ENCODE measurements at places on chromosomes 16 and 17.

GRCh38 chr17:62713086-62713881 is 85.8 kb downstream of the MRC2 start:
- DNase-seq: no peak

GRCh38 chr17:68843522-68843921 is 111.7 kb downstream of the ABCA8 start:
- no peak for DNase-seq

DNA sequence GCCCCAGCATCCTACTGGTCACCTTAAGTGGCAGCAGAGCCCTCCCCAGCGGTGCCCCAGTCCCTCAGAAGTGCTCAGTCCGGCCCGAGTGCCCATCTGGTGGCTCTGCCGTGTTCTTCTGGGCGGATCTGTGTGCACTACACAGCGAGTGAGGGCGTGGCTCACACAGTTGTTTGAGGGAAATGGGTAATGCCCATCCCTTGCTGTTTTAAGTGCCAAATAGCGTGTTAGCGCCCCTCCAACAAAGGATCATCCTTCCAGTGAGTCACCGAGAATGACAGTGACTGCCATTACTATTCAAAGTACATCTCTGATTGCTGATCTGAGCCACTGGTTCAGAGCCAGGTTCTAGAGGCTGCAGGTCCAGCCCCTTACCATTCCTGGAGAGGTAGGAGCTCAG is 152.0 kb downstream of the LGALS9B start:
- DNase-seq: no peak

GRCh38 chr16:22357635-22357971 is 16.8 kb downstream of the CDR2 start:
- no peak for DNase-seq

GRCh38 chr17:79648181-79648831 is 37.5 kb upstream of the RBFOX3 start:
- DNase-seq: no peak

DNA sequence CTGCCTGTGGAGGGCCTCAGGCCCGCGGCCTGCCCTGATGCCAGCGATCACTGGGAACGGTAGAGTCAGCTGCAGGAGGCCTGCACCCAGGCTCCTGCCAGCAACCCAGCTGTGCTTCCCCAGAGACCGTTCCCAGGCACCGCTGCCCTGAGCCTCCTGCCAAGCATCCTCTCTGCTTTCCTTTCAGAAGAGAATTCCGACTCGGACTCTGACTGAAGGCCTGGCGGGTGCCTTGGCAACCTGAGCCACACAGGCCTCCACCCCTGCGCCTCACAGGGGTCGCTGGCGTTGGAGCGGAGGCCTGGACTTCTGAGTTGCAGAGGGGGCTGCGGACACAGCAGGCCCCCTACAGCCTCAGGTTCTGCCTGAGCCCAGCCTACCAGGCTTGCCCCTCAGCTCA is 7.9 kb downstream of the CMTM3 start:
- no peak for DNase-seq

GRCh38 chr16:79041206-79041605 is 559.3 kb downstream of the MAF start:
- DNase-seq: no peak

DNA sequence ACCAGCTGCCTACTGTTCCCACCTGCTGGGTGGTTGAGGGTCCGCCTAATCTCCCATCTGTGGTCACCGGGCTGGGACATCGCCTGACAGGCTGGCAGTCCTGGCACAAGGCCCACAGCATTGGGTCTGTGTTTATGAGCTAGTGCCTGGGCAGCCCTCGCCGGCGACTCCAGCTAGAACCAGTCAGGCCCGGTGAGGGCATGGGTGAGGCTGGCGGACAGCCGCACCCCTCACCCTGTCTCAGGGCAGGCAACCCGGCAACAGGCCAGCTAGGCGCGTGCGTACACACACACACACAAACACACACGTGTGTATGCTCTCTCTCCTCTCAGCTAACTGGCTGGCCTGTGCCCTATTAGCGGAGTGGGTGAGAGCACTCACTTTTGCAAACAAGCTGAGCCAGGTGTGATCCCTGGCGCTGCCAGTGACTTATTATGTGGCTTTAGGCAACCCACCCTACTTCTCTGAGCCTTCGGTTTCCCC is 10.4 kb downstream of the HSD11B2 start:
- DNase-seq: no peak

DNA sequence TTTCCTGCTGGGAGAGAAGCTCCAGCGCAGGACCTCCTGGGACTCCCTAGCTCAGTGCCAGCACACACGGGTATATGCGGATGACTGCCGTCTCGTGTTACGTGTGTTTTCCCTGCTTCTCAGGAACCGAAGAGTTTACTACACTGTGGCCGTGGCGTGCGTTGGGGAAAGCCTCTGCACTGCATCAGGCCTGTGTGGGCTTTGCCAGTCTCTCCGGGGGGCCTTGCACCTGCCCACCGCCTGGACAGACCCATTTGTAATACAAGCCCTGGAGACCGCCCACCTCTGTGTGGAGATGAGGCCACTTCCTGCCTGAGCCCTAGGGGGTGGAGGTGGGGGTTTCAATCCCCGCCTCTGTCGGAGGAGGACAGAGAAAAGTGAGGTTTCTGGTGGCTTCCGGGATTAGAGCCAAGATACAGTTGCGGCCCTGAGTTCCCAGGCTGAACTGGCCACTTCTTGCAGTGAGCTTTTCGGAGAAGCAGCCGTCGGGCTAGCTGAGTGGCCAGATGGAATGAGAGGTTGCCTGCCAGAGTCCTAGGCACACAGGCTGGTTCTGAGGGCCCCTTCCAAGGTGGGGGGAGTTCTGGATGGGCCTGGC is 43.4 kb upstream of the GSE1 start:
- DNase-seq: peak; percentile 78

DNA sequence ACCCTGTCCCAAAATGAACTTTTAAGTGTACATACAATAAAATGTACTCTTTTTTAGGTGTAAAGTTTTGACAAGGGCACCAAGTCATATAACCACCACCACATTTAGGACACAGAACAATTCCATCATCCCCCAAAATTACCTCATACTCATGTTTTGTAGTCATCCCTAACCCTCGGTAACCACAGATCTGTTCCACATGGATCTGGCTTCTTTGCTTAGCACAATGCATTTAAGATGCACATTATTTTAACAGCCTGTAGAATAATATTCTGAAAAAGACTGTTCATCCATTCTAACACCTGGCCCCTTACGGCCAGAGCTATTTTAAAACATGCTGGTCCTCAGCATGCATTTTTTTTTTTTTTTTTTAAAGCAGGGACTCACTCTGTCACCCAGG is 25.2 kb upstream of the CFAP20 start:
- no peak for DNase-seq

GRCh38 chr17:48594538-48595277 is 1.1 kb upstream of the HOXB5 start:
- peak; percentile 63 for DNase-seq

- no peak for DNase-seq
Measured at GRCh38 chr16:71340406-71340805, 18.1 kb upstream of the CALB2 start.

DNA sequence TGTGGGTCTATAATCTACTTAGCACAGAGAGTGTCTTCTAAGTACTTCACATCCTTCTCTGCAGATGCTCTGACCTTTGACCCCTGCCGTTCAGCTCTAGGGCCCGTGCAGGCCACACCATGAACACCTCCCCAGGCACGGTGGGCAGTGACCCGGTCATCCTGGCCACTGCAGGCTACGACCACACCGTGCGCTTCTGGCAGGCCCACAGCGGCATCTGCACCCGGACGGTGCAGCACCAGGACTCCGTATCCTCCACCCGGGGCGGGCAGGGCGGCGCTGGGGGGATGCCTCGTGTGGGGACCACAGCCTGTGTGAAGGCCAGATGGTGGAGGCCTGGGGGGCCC is 686 bp downstream of the MLST8 start:
- no peak for DNase-seq

- DNase-seq: no peak
Measured at GRCh38 chr17:68248891-68249290, 1.0 kb downstream of the AMZ2 start.

DNA sequence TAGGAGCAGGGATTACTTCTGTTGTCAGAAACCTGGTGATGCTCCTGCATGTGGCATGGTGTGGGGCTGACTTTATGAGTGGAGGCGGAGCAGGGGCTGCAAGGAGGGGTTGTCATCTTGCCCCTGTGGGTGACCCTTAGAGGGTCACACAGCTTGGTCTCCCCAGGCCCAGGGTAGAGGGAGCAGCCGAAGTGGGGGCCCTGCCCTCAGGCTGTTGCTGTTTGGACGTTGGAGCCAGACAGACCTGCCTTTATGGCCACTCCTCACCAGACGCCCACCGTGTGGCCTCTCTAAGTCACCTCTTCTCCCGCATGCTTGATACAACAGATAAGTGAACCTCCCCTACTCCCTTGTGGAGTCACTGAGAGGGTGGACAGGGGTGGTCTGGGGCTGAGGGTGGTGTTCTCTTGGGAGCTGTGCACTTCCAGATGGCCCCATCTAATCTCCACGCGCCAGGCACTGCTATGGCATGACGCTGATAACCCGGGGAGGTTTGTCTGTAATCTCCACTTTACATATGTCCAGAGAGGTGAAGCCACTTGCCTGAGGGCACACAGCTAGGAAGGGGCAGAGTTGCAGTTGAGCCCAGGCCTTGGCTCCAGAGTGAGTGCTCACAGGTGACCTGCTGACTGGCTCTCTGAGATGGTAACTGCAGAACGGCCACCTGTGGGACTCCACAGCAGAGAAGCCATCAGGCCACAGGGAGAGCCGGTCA is 10.0 kb downstream of the MAP2K3 start:
- DNase-seq: no peak

GRCh38 chr16:11950388-11950787 is 8.5 kb upstream of the NPIPB2 start:
- peak; percentile 28 for DNase-seq

DNA sequence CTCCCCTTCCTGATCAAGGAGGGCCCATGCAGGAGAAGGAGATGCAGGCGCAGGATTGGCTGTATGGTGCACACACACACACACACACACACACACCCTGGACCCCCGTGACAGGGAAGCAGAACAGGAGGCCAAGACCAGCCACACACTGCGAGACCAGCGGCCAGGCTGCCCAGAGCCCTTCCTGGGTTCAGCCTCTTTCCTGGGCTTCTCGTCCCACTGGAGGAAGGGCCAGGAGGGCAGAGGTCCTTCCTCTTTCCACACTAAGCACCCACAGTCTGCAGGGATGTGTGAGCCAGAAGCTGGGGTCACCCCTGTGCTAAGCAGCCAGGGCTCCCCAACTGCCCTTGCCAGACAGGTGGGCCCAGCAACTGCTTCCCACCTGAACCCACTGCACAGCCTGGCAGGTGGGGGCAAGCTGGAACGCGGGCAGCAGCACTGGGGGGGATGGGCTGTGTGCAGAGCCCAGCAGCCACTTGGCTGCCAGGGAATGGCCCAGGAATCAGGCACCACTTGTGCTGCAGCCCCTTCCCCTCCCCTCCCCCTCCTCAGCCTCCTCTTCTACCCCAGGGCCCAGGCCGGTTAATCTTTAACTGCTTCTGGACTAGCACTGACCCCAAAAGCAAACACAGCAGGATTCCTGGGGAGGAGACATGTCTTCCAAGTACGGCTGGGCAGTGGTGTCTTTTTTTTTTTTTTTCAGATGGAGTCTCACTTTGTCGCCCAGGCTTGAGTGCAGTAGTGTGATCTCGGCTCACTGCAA is 44.6 kb upstream of the SLC38A10 start:
- no peak for DNase-seq

DNA sequence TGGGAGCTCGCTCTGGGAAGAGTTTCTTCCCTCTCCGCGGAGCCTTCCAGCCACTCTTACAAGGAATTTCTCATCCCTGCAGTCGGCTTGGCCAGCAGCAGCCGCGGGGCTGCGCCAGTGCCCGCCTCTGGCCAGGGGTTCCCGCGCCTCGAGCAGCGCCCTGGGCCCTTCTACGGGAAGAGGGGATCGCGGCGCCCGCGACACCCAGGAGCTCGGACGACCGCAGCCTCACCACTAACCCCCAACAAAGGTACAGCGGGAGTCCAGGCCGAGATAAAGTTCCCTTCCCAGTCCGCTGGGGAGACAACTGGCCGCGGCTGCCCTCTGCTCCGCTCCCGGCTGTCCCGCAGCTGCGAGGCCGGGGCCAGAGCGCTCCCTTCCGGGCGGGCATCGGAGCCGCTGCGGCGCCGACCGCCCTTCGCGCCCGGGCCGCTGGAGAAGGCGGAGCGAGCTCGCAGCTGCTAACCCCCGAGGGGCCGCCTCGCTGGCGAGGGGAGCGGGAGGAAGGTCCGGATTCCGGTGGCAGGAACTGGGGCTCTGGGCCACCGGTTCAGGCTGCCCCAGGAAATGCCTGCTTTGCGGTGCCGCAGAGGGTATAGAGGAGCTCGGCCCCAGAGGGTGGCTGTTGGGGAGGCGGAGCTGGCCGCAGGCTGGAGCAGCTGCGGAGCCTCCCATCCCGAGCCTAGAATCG is 3.6 kb upstream of the HS3ST3B1 start:
- DNase-seq: no peak

- no peak for DNase-seq
Measured at GRCh38 chr16:83482545-83483162, 325.1 kb upstream of the HSBP1 start.

- no peak for DNase-seq
Measured at GRCh38 chr16:83771306-83771942, 36.4 kb upstream of the HSBP1 start.

- no peak for DNase-seq
Measured at GRCh38 chr16:48291754-48292153, 44.4 kb upstream of the ABCC11 start.

- no peak for DNase-seq
Measured at GRCh38 chr17:28573966-28574480, 2.7 kb downstream of the ALDOC start.
